ENCODE measurements at places on chromosomes 7 and 10. TPM values are rescaled to one million over a fixed set of nuclear protein-coding genes. Genes with fewer than 3 reads are reported as not detected.

The ATRNL1 gene
- total RNA-seq = 0.25 TPM

The PTPRE gene
- 3.7 TPM for total RNA-seq

The PNLIP gene
- total RNA-seq = not detected

The ZC3HAV1L gene
- total RNA-seq = 7.1 TPM

The CXCL12 gene
- 0.19 TPM for total RNA-seq

The HNRNPA2B1 gene
- 1,282 TPM for total RNA-seq

The DOCK4 gene
- 7.2 TPM for total RNA-seq

The MSS51 gene
- 0.36 TPM for total RNA-seq

The CNPY1 gene
- total RNA-seq = not detected

The CYTH3 gene
- total RNA-seq = 23.9 TPM

The CLEC5A gene
- total RNA-seq = not detected

The TEX47 gene
- total RNA-seq = not detected

The TMEM270 gene
- 0.23 TPM for total RNA-seq

The PTTG1IP2 gene
- total RNA-seq = not detected

The ASIC3 gene
- total RNA-seq = 11.6 TPM

The FZD8 gene
- total RNA-seq = 7.5 TPM

The LRRN3 gene
- total RNA-seq = not detected

The SPDYE9 gene
- total RNA-seq = not detected

The NKX1-2 gene
- total RNA-seq = 0.04 TPM

The EPHA1 gene
- total RNA-seq = not detected

The SLC16A9 gene
- total RNA-seq = 0.07 TPM

The PRLHR gene
- not detected for total RNA-seq

The OR6B1 gene
- not detected for total RNA-seq

The ZSCAN21 gene
- total RNA-seq = 11.6 TPM

The RET gene
- total RNA-seq = 0.50 TPM

The CALHM1 gene
- not detected for total RNA-seq

The TLX1 gene
- total RNA-seq = not detected

The OR2A7 gene
- not detected for total RNA-seq

The SEMA3C gene
- 76.0 TPM for total RNA-seq

The SLC4A2 gene
- total RNA-seq = 206 TPM

The SLC39A12 gene
- total RNA-seq = not detected

The SLC16A12 gene
- not detected for total RNA-seq

Measured in A549 treated with DMSO at 1 μM for 4 hours (cell line).